GM12892 (cell line): ENCODE measurements at places on chromosomes 5 and 9.
A peak's percentile ranks its signal among the peaks of the same experiment; 100 is the strongest.

DNA sequence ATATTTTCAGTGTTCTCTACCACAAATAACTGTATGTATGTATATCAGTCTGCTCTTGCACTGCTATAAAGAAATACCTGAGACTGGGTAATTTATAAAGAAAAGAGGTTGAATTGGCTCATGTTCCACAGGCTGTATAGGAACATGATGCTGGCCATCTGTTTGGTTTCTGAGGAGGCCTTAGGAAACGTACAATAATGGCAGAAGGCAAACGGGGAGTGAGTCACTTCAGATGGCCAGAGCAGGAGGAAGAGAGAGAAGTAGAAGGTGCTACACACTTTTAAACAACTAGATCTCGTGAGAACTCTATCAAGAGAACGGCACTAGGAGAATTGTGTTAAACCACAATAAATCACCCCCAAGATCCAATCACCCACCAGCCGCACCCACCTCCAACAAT lies 121.7 kb downstream of the ADAMTS6 start:
- no peak for DNase-seq

DNA sequence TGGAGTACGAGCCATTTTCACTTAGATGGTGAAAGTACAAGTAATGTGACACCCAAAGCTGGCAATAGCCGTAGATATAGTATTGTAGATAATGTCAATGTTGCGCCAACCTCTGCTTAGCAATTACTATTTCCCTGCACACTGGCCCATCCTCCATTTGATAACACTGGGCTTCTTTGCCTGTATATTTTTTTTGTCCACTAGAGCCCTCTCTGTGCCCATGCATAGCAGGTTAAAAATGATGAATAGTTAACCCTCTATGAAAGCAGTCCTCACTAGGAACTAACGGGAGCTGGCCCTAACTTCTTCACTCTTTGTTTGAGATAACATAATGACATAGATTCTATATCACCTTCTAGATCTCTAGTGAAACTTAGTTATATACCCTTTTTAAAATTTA lies 416.8 kb downstream of the TUSC1 start:
- no peak for DNase-seq

- no peak for DNase-seq
These were observed 363 bp upstream of the SLC25A48 start for GRCh38 chr5:135833961-135834638.

GRCh38 chr5:103258957-103259704 lies 568 bp downstream of the MACIR start:
- DNase-seq = peak; percentile 32

DNA sequence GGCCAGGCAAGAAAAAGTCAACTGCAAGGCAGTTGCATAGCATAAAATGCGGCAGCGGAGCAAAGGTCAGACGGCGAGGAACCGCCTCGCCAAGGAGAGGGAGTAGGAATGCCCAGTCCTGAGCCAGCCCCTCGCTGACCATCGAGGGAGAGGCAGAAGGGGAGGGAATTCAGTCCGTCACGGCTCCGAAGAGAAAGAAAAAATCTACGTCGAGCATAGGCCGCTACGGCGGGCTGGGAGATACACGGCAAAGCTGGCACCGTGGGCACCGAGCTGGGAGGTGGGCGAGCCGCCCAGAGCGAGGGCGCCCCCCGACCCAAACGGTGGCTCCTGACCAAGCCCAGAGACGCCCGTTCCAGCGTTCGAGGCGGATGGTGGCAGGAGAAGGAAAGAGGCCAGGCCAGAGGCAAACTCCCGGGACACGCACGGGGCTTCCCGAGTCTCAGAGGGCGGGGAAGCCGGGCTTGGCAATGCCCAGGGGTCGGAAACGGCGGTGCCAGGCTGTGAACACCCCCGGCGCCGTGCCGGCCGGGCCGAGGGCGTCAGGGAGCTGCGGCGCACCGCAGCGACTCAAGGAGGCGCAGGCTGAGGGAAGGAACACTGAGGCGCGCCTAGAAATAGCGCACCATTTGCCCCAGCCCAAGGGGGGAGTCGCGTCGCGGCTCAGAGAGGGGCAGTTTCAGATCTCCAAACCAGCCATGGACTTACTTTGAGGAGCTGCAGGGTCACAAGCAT lies 518 bp downstream of the SPRY4 start:
- DNase-seq = no peak
